ENCODE measurements at places on chromosomes 3 and 15.

- H3K36me3 ChIP-seq, result no peaks in the 10 kb centered on the region
- no peak overlapping the region for H3K27ac ChIP-seq
- H3K4me3 ChIP-seq, result no peak overlapping the region
- H3K4me1 ChIP-seq, result no peaks in the 10 kb centered on the region
- DNase-seq, result no peak
Measured at GRCh38 chr3:19399836-19400235, 251.5 kb downstream of the KCNH8 start.

- H3K36me3 ChIP-seq, result no peaks in the 10 kb centered on the region
- no peaks in the 10 kb centered on the region for H3K27me3 ChIP-seq
- no peak overlapping the region for H3K27ac ChIP-seq
- H3K4me1 ChIP-seq, result peaks cover 15% of the 10 kb centered on the region
- H3K4me3 ChIP-seq, result no peak overlapping the region
Measured at GRCh38 chr3:131038326-131038725, 11.6 kb downstream of the NEK11 start.

DNA sequence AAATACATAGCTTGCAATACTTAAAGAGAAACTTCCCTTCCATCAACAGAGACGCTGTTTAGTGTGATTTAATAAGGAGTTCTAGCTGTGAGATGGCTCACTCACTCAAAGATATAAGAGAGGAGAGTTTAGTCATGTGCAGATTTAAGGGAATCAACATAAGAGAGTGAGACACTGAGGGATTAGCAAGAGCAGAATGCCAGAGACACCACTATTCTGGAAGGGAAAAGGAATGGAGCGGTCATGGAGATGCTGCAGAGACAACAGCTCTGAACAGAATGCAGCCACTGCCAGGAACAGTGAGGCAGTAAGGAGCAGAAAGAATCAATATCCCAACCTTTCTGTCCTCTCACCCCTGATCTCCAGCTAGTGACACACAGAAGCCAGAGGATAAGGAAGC lies 248.8 kb downstream of the MBNL1 start:
- no peaks in the 10 kb centered on the region for H3K4me1 ChIP-seq
- no peak for DNase-seq
- no peaks in the 10 kb centered on the region for H3K36me3 ChIP-seq
- H3K27me3 ChIP-seq, result no peaks in the 10 kb centered on the region
- no peak overlapping the region for H3K27ac ChIP-seq
- no peak overlapping the region for H3K4me3 ChIP-seq

GRCh38 chr15:100170291-100171210 lies 171.2 kb downstream of the ADAMTS17 start:
- no peaks in the 10 kb centered on the region for H3K27me3 ChIP-seq
- H3K36me3 ChIP-seq, result no peaks in the 10 kb centered on the region
- H3K4me1 ChIP-seq, result peaks cover 17% of the 10 kb centered on the region

Data from thoracic aorta (tissue), 2 donors.